SIG-M5 (cell line): ENCODE measurements at places on chromosomes 2 and 18.

DNA sequence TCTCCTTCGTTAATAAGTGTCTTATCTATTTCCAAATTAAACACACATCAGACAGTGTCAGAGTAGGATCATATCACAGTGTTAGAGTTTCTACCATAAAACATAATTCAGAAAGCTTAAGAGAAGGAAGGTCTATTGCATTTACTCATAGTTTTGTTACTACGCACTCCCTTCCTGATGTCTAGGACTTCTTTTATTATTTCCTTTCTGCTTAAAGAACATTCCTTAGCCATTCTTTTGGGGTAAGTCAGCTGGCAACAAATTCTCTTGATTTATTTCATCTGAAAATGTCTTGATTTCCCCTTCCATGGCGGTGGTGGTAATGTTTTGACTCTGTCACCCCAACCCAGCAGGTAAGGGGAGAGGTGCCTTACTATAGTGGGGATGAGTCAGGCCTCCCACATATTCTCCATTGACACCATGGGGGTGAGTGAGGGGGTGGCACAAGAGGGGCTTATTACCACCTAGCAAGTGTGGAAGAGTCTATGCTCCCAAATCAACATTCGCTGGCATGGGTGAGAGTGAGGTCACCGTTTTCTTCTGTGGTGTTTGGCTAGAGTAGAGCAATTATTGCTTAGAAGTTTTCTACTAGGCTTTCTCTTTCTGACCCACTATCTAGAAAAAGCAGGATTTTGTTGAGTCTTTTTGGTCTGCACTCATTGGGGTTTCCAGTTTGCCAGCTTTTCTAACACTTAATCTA is 29.9 kb downstream of the ABCB11 start:
- DNase-seq: no peak

- DNase-seq: no peak
Measured at GRCh38 chr18:37368110-37368954, 197.3 kb downstream of the CELF4 start.

DNA sequence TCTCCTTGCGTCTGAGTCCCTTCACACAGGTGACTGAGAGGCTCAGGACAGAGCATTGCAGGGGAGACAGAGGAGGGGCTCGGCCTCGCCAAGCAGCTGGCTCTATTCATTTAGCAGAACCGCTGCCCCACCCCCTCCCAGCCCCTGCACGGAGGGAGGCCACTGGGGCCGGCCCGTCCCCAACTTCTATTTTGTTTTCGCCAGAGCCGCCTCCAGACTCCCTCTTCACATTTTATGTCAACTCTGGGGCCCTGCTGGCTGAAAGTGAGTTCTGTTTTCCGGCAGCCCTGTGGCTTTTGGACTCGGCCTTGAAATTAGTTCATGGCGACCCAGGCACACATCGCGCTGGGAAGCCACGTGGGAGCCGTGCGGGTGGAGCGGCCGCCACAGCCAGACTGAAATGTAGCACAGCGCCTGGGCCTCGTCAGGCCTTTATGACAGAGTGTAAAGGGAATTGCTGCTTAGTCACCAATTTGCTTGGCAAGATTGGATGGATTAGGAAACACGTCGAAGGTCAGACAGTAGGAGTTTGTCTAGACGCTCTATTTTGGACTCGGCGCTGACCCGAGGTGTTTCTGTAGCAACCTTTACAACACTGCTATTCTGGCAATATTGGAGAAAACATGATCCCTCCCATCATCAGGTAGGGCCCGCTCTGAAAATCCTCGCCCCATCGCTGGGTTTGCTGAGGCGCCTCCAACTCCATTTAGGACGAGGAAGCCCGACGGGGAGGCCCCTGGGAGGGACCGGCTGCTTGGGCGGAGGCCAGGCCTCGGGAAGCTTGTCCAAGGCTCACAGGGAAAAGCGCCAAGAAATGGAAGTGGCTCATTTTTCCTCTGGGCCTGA is 90.7 kb upstream of the CTDP1 start:
- DNase-seq: no peak

GRCh38 chr18:65567372-65567771 is 183.4 kb upstream of the CDH7 start:
- DNase-seq: peak; percentile 6

GRCh38 chr18:41703744-41704530 is 251.1 kb upstream of the PIK3C3 start:
- no peak for DNase-seq

- DNase-seq: no peak
Measured at GRCh38 chr2:177900082-177900481, 172.5 kb downstream of the PDE11A start.

- DNase-seq: no peak
Measured at GRCh38 chr2:231270221-231271114, 72.0 kb downstream of the ARMC9 start.

- DNase-seq: no peak
Measured at GRCh38 chr18:51137026-51137729, 60.3 kb downstream of the MEX3C start.

DNA sequence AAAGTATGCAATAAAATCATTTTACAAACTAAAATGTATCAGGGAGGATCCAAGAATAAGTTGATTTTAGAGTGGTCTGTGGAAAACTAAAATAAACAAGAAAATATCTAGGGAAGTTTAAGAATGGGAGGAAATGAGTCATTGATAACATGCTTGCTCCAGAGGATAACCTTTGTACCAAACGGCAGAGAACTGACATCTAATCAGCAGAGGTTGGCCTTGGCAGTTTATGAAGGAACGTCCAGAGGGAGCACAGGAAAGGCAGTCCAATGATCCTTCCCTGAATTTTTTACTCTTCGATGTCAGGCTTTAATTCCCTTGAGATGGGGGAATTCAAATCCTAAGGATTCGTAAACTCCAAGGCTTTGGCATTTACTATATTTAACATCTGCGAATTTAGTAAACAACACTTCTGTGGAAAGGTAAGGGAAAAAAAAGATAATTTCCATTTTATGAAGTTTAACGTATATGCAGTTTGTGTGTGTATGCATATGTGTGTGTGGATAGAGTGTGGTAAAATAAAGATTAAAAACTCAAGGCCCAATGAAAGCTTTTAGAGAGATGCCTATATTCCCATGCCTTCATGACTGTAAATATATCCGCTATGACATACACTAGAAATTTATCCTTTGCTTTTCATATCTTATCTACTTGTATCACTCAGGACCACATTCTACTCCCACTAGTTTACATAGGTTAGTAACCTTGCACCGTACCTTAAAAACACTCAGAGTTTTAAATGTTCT is 8.7 kb upstream of the INPP1 start:
- no peak for DNase-seq

GRCh38 chr2:104736026-104736425 is 117.9 kb upstream of the POU3F3 start:
- no peak for DNase-seq

DNA sequence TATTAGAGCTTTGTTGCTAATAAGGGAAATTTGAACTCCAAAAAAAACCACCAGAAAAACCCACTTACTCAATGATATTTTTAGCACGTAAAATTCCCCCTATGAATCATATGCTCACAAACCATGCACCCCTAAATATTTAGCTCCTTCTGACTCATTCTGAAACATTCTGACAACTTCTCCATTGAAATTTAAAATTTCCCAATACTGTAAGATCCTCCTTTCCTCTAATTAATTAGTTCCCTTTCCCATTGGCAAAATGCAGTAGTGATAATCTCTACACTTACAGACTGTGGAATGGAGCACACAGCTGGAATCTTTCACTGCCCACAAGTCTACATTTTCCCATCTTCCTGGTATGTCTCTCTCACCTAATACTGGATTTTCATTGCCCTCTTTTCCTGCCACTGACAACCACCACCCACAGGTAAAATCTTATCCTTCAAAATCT is 215.8 kb upstream of the ACVR2A start:
- no peak for DNase-seq

GRCh38 chr2:133599211-133599803 is 31.0 kb upstream of the NCKAP5 start:
- DNase-seq: no peak
